Activated T-helper 17 cell treated with anti-CD3 and anti-CD28 coated beads, Interleukin-2, amount 50 U/mL, for 72 hours (primary cell): ENCODE measurements at places on chromosomes 16 and 17. TPM values are rescaled to one million over a fixed set of nuclear protein-coding genes. Genes with fewer than 3 reads are reported as not detected.

DNA sequence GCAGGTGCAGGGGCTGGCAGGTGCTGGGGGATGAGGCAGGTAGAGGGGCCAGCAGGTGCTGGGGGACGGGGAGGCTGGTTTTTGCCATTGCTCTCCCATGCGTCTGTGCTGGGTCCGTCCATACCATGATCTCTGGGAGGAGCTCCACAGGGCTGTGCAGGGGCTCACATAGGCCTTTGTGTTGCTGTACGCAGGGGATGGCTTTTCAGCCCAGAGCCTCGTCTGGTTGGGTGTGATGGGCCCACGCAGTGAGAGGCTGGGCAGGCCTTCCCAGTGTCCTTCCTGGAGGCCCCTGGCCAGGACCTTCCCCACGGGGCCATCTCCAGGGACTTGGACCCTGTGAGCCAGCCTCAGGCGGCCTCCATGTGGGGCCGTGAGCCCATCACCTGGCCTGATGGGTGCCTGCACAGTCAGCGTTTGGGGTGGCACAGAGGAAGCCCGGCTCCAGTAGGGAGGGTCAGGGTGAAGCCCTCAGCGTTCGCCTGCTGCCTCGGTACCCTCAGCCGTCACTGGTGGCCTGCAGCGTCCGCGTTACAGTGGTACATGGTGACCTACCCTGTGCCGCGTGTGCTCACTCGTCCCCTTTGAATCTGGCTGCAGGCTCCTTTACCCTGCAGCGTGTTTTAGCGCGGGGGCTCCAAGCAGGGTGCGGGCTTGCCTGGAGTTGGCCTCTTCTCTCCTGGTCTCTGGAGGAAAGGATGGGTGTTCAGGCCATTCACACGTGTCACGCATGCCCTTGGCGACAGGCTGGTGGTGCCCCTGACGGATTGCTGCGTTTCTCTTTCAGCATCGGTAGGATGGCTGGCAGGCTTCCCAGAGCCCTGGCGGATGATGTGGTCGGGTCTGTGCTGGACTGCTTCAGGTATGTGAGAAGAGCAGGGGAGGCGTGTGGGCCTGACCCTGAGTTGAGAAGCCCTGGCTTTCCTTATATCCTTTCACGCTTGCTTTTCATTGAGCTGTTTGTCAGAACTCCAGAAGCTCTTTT is 30.6 kb downstream of the ZNF750 start:
- ATAC-seq = no peak

GRCh38 chr16:79293836-79294460 is 306.6 kb downstream of the MAF start:
- no peak for ATAC-seq

DNA sequence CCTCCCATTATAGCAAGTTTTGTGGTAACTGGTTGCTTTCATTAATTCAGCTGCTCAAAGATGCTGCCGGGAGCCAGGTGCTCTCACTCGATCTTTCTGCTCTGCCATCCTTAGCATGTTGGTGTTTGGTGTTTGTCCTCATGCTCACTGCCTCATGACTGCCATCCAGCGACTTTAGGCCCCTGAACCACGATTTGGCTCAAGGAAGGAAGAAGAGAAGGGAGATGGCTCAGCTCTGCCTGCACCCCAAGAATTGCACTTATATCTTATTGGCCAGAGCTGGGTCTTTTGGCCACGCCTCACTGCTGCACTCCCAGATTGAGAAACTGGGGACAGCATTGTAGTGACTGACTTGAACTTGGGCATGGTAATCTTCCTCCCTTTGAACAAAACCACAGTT is 52.7 kb downstream of the ARSG start:
- ATAC-seq = no peak

GRCh38 chr17:44396946-44397345 is 7.5 kb upstream of the ITGA2B start:
- no peak for ATAC-seq

DNA sequence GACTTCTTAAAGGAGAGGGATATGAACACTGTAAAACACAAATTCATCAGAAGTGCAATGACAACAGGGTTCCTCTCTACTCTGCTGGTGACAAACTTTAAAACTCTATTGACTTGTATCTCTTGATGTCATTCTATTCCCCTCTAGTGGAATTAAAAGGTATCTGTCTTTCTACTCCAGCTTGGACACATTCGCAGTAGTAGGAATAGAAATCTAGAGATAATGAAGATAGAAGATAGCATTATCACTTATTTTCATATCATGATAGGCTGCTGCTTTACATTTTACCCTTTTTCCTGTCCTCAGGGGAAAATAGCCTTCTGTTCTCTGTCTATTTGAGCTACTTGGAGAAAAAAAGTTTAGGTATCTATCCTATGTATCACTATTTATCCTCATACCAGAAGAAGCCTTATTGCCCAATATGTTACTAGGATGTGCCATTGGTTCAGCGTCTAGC is 209.6 kb upstream of the CACNG5 start:
- ATAC-seq = no peak

GRCh38 chr17:60832151-60832585 is 154.5 kb downstream of the BCAS3 start:
- ATAC-seq = no peak

DNA sequence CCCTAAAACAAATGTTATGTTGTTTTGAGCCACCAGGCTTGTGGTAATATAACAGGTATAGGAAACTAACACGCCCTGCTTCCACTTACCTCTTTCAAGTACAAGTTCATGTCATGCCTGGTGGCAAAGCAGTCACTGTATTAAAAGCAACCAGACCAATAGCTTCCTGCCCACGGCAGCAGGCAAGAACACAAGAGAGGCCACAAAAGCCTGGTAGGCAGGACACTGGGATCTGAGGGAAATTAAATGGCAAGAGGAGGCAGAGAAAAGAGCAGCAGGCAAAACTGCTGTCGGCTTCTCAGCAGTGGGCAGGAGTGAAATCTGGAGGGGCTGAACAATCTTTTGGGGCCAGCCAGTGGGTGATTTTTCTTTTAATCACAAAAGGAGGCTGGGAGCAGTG is 2.2 kb downstream of the CYTH1 start:
- peak; percentile 38 for ATAC-seq

- ATAC-seq = peak; percentile 58
These were observed 54.4 kb upstream of the PABPN1L start for GRCh38 chr16:88920618-88921590.

DNA sequence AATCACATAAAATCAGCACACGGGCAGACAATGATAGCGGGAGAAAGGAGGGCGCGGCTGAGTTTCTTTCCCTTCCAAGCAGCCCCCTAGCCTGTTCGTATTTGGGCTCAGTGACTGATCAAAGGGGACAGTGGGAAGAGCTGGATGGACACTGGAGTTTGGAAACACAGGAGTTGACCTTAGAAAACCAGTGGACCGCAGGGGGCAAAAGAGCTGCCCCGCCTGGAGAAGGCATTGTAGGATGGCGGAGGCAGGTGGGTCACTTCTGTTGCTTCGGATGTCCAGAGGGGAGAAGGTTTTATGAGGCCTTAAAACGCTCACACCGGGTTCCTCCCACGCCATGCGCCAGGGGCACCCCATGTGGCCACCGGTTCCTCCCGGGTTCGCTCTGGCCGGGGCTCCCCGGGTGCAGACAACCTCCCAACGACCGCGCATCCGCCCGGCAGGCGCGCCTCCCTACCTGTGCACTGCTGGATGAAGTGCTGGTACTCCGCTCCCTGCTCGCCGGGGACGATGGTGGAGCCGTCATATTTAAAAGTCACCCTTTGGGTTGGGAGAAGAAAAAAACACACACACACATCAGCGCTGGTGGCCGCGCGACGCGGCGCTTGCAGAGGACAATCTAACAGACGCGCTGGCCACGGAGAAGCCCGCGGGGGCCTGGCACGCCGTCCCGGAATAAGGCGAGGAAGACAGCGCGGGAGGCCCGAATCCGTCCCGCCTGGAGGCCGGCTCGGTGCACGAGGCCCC is 662 bp downstream of the COTL1 start:
- ATAC-seq = peak; percentile 50

Gene GAS2L2
- not detected for total RNA-seq

Gene KATNIP
- 12.9 TPM for total RNA-seq

Gene CDRT4
- 8.0 TPM for total RNA-seq

Gene MYO15B
- total RNA-seq = 44.5 TPM

Gene PPM1E
- total RNA-seq = 0.17 TPM
